ENCODE measurements at places on chromosomes 11 and 22. TPM values are rescaled to one million over a fixed set of nuclear protein-coding genes. Genes with fewer than 3 reads are reported as not detected.

GRCh38 chr11:12698048-12698447 is 23.8 kb downstream of the TEAD1 start:
- peaks cover 21% of the 10 kb centered on the region for H3K4me1 ChIP-seq
- no peak overlapping the region for H3K27ac ChIP-seq
- H3K27me3 ChIP-seq, result no peaks in the 10 kb centered on the region
- no peak for DNase-seq

DNA sequence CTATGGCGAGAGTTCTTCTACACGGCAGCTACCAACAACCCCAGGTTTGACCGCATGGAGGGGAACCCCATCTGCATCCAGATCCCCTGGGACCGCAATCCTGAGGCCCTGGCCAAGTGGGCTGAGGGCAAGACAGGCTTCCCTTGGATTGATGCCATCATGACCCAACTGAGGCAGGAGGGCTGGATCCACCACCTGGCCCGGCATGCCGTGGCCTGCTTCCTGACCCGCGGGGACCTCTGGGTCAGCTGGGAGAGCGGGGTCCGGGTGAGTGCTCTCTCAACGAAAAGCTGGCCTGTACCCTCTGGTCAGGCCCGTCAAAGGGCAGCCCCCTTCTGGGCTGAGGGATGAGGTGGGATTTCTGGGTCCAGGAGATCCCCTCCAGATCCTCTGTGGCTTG is 15.9 kb upstream of the MAPK8IP1 start:
- H3K36me3 ChIP-seq, result peaks cover 26% of the 10 kb centered on the region
- H3K27ac ChIP-seq, result no peak overlapping the region
- DNase-seq, result no peak
- peaks cover 10% of the 10 kb centered on the region for H3K4me1 ChIP-seq
- H3K27me3 ChIP-seq, result no peaks in the 10 kb centered on the region
- H3K4me3 ChIP-seq, result no peak overlapping the region

DNA sequence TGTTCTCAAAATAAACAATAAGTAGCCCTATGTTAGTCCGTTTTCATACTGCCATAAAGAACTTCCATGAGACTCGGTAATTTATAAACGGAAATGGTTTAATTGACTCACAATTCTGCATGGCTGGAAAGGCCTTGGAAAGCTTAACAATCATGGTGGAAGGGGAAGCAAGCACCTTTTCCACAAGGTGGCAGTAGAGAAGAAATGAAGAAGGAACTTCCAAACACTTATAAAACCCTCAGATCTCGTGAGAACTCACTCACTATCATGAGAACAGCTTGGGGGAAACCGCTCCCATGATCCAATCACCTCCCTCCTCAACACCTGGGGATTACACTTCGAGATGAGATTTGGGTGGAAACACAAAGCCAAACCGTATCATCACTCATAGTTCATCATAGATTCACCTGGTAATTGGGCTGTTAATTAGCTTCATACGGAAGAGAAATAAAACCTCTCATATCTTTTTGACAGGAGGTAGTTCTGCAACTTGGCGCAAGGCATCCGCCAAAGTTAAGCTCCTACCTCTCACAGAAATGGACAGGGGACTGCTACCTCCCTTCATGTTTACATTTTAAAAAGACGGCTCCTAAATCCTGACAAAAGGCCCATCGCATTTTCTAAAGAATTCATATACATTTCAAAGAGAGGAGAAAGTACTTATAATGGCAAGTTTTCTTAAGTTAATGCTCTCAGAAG is 49.0 kb downstream of the MUC15 start:
- no peak overlapping the region for H3K27ac ChIP-seq
- H3K4me3 ChIP-seq, result no peak overlapping the region
- H3K36me3 ChIP-seq, result no peaks in the 10 kb centered on the region
- no peaks in the 10 kb centered on the region for H3K4me1 ChIP-seq
- DNase-seq, result peak; percentile 28

GRCh38 chr22:23261900-23262450 is 81.7 kb downstream of the BCR start:
- H3K36me3 ChIP-seq, result peaks cover 8% of the 10 kb centered on the region
- H3K4me3 ChIP-seq, result no peak overlapping the region
- no peak overlapping the region for H3K27ac ChIP-seq
- DNase-seq, result no peak

DNA sequence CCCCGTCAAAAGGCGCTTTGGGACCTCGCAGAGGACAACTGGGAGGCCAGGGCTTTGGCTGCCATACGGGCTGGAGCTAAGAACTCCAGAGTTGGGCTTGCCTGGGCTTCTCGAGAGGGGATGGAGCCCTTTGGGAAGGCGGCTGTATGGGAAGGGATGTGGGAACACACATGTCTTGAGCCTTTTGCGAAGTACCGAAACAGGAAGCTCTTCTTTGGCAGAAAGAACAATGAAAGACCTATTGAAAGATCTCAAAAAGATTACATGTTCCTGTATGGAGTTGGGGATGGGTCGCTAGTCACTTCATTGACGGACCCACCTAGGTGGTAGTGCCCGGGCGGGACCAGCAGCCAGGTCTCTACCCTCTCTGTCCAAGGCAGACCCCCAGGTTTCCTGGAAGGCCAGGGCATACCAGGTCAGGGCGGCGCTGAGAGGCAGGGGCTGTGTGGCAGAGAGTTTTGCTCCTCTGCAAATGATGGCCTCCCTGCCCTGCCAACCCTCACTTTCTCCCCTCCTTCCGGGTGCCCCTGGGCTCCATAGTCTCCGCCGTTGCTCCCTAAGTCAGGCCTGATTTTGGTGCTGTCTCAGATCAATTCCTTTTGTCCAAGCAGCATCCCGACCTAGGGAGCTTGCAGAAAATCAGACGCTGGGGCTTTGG is 1.0 kb downstream of the ST14 start:
- DNase-seq, result no peak
- H3K4me3 ChIP-seq, result no peak overlapping the region

- H3K4me1 ChIP-seq, result no peaks in the 10 kb centered on the region
- H3K36me3 ChIP-seq, result no peaks in the 10 kb centered on the region
- no peak overlapping the region for H3K4me3 ChIP-seq
- H3K27me3 ChIP-seq, result no peaks in the 10 kb centered on the region
Measured at GRCh38 chr11:113401718-113402117, 14.1 kb downstream of the ANKK1 start.

GRCh38 chr22:34914846-34915245 is 151.1 kb upstream of the ISX start:
- H3K27ac ChIP-seq, result no peak overlapping the region
- no peaks in the 10 kb centered on the region for H3K4me1 ChIP-seq
- H3K4me3 ChIP-seq, result no peak overlapping the region
- H3K36me3 ChIP-seq, result no peaks in the 10 kb centered on the region
- DNase-seq, result no peak

GRCh38 chr11:104908186-104908531 is 9.9 kb upstream of the CASP12 start:
- H3K4me1 ChIP-seq, result no peaks in the 10 kb centered on the region
- H3K4me3 ChIP-seq, result no peak overlapping the region
- DNase-seq, result no peak
- no peaks in the 10 kb centered on the region for H3K27me3 ChIP-seq
- H3K27ac ChIP-seq, result no peak overlapping the region
- no peaks in the 10 kb centered on the region for H3K36me3 ChIP-seq

TMEM151A gene
- total RNA-seq, result under 0.01 TPM

CSF2RB gene
- not detected for total RNA-seq

GRCh38 chr11:1969776-1970175 is 22.6 kb downstream of the MRPL23 start:
- no peaks in the 10 kb centered on the region for H3K4me1 ChIP-seq
- no peak overlapping the region for H3K27ac ChIP-seq
- no peaks in the 10 kb centered on the region for H3K27me3 ChIP-seq
- DNase-seq, result no peak
- H3K36me3 ChIP-seq, result no peaks in the 10 kb centered on the region
- H3K4me3 ChIP-seq, result no peak overlapping the region

DRICH1 gene
- 0.26 TPM for total RNA-seq

- peaks cover 43% of the 10 kb centered on the region for H3K4me1 ChIP-seq
- H3K36me3 ChIP-seq, result no peaks in the 10 kb centered on the region
- peak overlapping the region; percentile 98 for H3K27ac ChIP-seq
- no peaks in the 10 kb centered on the region for H3K27me3 ChIP-seq
- DNase-seq, result peak; percentile 95
- no peak overlapping the region for H3K4me3 ChIP-seq
Measured at GRCh38 chr22:30205281-30206115, 41.1 kb downstream of the LIF start.

DNA sequence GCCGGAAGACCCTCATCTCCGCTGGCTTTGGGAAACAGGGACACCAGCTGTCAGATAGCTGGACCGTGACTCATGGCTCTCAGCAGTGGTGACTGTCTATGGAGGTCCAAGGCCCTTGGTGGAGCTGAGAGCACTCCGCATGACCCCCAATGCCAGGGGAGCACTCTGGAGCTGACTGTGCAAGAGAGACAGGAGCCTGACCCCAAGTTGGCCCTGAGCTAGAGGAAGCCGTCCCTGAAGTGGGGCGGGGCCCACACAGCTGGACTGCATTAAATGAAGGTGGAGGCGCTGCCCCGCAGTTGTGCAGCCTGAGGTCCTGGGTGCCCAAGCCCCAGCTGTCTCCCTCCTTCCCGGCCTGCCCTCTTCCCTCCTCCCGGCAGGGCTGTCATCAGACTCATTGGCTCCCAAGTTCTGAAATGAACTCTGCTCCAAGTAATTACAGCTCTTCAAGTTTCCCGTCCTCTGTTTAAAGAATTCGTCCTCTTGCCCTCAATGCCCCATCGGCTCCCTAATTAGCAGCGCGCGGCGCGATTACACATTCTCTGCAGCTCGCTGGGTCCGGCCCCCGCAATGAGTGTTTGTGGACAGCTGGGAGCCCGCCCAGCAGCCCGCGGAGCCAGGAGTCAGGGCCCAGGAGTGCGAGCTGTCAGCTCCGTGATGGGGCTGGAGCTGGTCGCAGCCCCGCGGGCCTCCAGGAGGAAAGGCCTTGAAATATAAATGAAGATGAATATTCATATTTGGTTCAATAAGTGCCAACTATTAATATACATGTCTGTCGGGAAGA is 93.2 kb upstream of the LMO1 start:
- H3K27me3 ChIP-seq, result peaks cover 7% of the 10 kb centered on the region
- H3K4me1 ChIP-seq, result peaks cover 2% of the 10 kb centered on the region
- H3K27ac ChIP-seq, result no peak overlapping the region
- no peaks in the 10 kb centered on the region for H3K36me3 ChIP-seq

DNA sequence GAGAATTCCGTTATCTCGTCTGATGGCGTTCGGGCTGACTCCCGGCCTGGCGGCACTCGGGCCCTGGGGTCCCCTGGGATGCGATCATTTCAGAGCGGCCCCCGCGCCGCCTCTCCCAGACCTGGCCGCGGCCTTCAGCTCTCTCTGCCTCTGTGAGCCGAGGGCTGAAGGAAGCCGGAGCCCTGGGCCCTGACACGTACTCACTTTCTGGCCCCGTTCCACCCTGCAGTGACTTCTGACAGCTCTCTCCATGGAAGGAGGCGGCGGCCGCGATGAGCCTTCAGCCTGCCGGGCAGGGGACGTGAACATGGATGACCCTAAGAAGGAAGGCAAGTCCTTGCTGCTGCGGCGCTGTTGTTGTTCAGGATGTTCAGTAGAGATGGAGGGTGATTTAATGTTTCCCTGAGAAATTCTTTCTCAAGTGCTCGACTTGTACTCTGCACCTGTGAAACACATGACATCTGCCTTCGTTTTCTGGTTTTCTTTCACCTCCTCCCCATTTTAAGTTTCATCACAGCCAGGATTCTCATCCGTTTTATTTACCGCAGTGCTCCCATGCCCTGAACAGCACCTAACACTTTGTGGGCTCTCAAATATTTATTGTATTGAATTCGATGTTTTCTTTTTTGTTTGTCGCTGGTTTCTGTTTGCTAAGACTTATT is 612 bp downstream of the GTSE1 start:
- peaks cover 10% of the 10 kb centered on the region for H3K36me3 ChIP-seq
- H3K27me3 ChIP-seq, result no peaks in the 10 kb centered on the region
- peak; percentile 9 for DNase-seq
- peak overlapping the region; percentile 92 for H3K27ac ChIP-seq
- peak overlapping the region; percentile 42 for H3K4me3 ChIP-seq

ASCL2 gene
- not detected for total RNA-seq

TLCD5 gene
- total RNA-seq, result 9.8 TPM

DNA sequence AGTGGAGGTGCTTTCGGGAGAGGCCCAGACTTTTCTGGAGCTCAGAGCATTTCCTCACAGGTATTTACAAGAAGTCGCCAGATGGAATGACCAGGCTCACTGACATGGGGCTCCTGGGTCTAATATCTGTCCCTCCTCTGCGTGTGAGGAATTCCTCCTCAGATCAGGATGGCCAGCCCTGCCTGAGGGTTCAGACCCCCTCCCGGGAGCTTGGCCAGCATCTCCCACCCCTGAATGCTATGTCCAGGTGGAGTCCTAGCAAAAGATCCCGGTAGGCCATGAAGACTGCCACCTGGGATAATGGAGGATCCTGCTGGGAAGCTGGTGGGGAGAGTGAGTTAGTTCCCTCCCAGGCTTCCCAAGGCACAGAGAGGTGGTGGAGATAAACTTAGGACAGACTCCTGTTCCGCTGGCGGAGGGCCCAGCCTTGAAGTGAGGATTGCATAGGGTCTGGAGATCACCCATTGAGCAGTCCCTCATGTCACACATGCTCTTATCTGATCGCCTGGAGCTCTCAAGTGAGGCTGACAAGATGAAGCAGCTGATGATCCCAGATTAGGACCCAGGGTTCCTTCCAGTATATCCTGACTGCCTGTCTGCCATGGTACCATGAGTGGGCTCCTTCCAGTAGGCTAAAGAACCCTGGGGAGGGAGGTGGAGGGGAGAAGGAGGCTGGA is 5.7 kb downstream of the OAF start:
- no peaks in the 10 kb centered on the region for H3K27me3 ChIP-seq
- no peak overlapping the region for H3K27ac ChIP-seq
- H3K4me3 ChIP-seq, result no peak overlapping the region
- H3K4me1 ChIP-seq, result peaks cover 24% of the 10 kb centered on the region
- H3K36me3 ChIP-seq, result peaks cover 3% of the 10 kb centered on the region

- peak within 1 kb of the TSS; percentile 67 for H3K4me3 ChIP-seq
- H3K27me3 ChIP-seq, result no peaks in the 10 kb centered on the region
- H3K27ac ChIP-seq, result peak within 1 kb of the TSS; percentile 93
Measured at GRCh38 chr22:21014726-21015465, at the start of gene P2RX6. Gene P2RX6 (plus strand): TSS chr22:21015165. CDS start chr22:21015175, 10 bp downstream.

NDUFV1 gene
- total RNA-seq, result 153 TPM

USP35 gene
- total RNA-seq, result 7.2 TPM

PRR14L gene
- total RNA-seq, result 14.4 TPM

SMIM35 gene
- total RNA-seq, result not detected

DNA sequence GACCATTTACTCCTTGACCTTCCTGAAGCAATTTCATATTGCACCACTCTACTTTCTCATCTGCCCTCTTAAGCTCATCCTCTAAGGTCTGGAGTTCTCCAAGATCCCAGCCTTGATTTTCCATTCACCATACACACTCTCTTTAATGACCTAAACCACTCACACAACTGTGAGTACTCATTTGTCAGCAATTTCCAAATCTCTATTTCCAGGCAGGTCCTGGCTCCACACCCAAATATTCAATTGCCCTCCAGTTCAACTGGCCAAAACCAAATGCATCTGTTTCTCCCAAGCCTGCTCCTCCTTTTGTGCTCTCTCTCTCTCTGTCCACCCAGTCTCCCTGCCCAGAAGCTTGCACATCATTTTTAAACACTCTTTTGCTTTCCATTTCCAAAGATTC is 39.6 kb downstream of the NEU3 start:
- H3K36me3 ChIP-seq, result no peaks in the 10 kb centered on the region
- DNase-seq, result peak; percentile 16
- no peak overlapping the region for H3K4me3 ChIP-seq
- H3K27me3 ChIP-seq, result no peaks in the 10 kb centered on the region
- peaks cover 9% of the 10 kb centered on the region for H3K4me1 ChIP-seq

All from fibroblast of lung (primary cell).